ENCODE measurements at places on chromosomes 2 and 18.

GRCh38 chr18:79523736-79524180 lies 128.0 kb downstream of the NFATC1 start:
- peak overlapping the region; percentile 97 for H3K27ac ChIP-seq
- no peaks in the 10 kb centered on the region for H3K27me3 ChIP-seq
- peak overlapping the region; percentile 76 for H3K4me3 ChIP-seq
- H3K4me1 ChIP-seq = peaks cover 55% of the 10 kb centered on the region
- H3K36me3 ChIP-seq = peaks cover 62% of the 10 kb centered on the region

DNA sequence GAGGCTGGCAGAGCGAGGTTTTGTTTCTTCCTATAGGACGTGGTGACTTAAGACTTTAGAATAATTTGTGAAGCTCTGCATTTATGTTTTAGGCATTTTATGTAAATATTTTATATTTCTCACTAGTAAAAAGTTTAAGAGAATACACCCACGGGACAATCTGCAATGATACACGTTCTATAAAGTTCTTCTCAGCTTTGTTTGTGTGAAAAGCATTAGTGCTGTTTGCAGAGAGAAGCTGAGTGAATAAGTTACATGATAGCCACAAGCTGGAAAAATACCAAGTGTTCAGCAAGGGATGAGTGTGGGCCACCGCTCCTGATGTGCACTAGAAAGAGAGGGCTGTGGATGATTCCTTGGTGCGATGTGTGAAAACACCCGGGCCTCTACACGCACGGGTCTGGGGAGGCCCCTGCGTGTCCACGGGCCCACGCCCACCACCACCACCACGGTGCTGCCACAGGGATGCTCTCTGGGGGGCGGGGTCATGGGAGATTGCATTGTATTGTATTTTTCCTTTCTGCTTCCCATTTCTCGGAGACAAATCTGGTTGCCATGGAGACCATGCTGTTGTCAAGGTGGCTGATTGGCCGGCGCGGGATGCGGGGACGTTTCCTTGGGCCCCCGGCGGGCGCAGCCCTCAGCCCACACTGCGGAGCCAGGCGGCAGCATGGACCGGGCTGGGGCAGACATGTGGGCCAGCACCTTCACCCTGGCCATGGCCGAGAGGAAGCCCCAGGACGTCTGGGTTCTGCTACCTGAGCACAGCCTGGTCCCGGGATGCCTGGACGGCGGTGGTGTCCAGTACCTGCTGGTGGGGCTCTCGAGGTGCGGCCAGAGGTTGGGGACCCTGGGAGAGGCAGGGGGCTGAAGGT lies at the start of gene RTP5:
RTP5 (plus strand) TSS at position 643 of the 875 bp plus-strand sequence; CDS start at position 671, 28 bp downstream.
- peaks cover 57% of the 10 kb centered on the region for H3K27me3 ChIP-seq
- H3K36me3 ChIP-seq = peaks cover 7% of the 10 kb centered on the region
- H3K27ac ChIP-seq = no peak within 1 kb of the TSS

- no peak for DNase-seq
- no peak overlapping the region for H3K4me3 ChIP-seq
- no peaks in the 10 kb centered on the region for H3K4me1 ChIP-seq
Measured at GRCh38 chr18:66630831-66631230, 26.9 kb upstream of the CDH19 start.

- no peaks in the 10 kb centered on the region for H3K36me3 ChIP-seq
- H3K27ac ChIP-seq = no peak overlapping the region
- no peak for DNase-seq
- H3K4me1 ChIP-seq = no peaks in the 10 kb centered on the region
- H3K4me3 ChIP-seq = no peak overlapping the region
- H3K27me3 ChIP-seq = no peaks in the 10 kb centered on the region
Measured at GRCh38 chr2:191530618-191531017, 147.3 kb upstream of the NABP1 start.

DNA sequence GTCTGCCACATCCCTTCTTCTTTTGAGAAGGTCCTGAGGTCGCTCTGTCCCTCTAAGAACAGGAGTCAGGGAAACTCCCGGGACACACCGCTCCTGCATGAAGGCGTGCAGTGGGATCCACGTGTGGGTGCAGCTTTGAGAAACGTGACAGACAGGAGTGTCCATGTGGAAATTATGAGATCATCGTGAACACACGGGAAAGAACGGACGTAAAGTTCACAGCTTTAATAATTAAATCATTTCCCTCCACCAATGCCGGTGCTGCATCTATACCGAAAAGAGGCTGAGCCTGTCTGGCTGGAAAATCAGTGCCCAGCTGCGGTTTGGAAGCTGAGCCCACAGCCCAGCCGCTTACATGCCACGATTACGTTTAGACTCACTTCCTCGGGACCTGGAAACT lies 372.4 kb upstream of the SALL3 start:
- H3K27ac ChIP-seq = no peak overlapping the region
- no peaks in the 10 kb centered on the region for H3K27me3 ChIP-seq
- H3K36me3 ChIP-seq = no peaks in the 10 kb centered on the region
- no peak overlapping the region for H3K4me3 ChIP-seq
- DNase-seq = no peak

DNA sequence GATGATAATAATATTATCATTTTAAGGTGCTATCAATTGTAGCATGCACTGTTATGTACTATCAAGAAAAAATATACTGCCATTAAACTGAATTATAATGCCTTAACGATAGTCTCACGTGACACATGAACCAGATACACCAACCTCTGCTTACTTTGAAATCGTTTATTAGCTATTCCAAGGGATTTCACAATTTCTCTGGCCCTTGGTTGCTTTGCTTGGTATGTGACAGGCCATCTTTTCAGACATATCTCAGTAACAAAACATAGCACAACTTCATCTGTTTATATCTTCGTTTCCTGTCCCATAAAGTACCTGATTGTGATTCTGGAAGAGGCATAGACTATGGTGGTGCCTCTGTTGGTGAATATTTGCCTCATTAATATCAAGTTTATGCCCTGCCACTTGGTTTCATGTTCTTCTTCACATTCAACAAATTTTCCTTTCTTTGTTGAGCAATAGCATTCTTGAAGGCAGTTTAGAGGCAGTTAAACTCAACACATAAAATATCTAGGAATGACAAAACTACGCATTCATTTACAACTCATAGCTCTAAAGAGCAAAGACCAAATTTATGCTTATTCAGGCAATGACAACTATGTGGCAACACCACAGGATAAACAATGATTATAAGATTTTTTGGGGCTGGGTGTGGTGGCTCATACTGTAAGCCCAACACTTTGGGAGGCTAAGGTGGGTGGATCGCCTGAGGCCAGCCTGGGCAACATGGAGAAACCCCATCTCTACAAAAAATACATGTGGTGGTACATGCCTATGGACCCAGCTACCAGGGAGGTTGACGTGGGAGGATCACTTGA lies 84.3 kb downstream of the MCFD2 start:
- H3K27me3 ChIP-seq = peaks cover 7% of the 10 kb centered on the region
- peaks cover 2% of the 10 kb centered on the region for H3K36me3 ChIP-seq
- no peak for DNase-seq

DNA sequence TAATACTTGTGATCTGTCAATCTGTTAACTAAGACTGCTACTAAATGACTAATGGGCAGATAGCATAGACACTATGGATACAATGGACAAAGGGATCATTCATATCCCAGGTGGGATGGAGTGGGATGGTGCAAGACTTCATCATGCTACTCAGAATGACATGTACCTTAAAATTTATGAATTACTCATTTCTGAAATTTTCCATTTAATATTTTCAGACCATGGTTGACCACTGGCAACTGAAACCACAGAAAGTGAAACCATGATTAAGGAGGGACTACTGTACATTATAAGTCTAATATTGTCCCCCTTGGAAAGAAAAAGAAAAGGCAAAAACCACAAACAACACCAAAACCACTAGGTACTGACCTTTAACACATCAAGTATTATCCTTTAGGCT lies 247.0 kb upstream of the SYT4 start:
- no peak overlapping the region for H3K27ac ChIP-seq
- no peaks in the 10 kb centered on the region for H3K4me1 ChIP-seq
- H3K36me3 ChIP-seq = no peaks in the 10 kb centered on the region
- no peak for DNase-seq

GRCh38 chr2:74648009-74648443 lies at the start of gene M1AP:
Gene M1AP, minus strand, starts transcription at chr2:74648330. Its CDS starts 8,055 bp downstream, at chr2:74640275.
- DNase-seq = no peak
- peaks cover 30% of the 10 kb centered on the region for H3K27me3 ChIP-seq
- no peak within 1 kb of the TSS for H3K27ac ChIP-seq

GRCh38 chr2:198762441-198762840 lies 695.3 kb downstream of the SATB2 start:
- no peaks in the 10 kb centered on the region for H3K36me3 ChIP-seq
- no peaks in the 10 kb centered on the region for H3K27me3 ChIP-seq
- no peak overlapping the region for H3K4me3 ChIP-seq
- DNase-seq = no peak

GRCh38 chr2:226994775-226995174 lies 158.9 kb downstream of the RHBDD1 start:
- H3K27me3 ChIP-seq = no peaks in the 10 kb centered on the region
- peaks cover 21% of the 10 kb centered on the region for H3K36me3 ChIP-seq
- no peak overlapping the region for H3K4me3 ChIP-seq
- peaks cover 12% of the 10 kb centered on the region for H3K4me1 ChIP-seq
- no peak for DNase-seq

- no peak for DNase-seq
- H3K4me3 ChIP-seq = no peak overlapping the region
- peaks cover 13% of the 10 kb centered on the region for H3K36me3 ChIP-seq
- H3K27ac ChIP-seq = no peak overlapping the region
- H3K4me1 ChIP-seq = no peaks in the 10 kb centered on the region
- H3K27me3 ChIP-seq = no peaks in the 10 kb centered on the region
Measured at GRCh38 chr2:46075848-46076247, 221.4 kb upstream of the EPAS1 start.

- H3K4me3 ChIP-seq = peak overlapping the region; percentile 79
- H3K36me3 ChIP-seq = peaks cover 19% of the 10 kb centered on the region
- peaks cover 91% of the 10 kb centered on the region for H3K4me1 ChIP-seq
Measured at GRCh38 chr2:54568876-54569321, 112.8 kb downstream of the SPTBN1 start.

DNA sequence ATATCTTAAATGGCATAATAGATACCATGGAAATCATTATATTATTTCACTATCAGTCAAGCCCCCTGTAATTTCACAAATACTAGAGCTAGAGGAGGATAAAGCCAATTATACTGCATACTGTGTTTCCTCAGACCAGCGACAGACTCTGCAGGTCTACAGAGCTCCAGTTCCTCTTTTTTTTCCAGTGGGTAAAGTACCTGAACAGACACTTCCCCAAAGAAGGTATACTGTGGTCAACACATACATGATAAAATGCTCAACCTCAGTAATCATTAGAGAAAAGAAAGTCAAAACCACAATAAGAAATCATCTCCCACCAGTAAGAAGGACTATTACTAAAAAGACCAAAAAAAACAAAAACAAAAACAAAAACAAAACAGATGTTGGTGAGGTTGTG lies 44.6 kb downstream of the SCN7A start:
- H3K4me3 ChIP-seq = no peak overlapping the region
- no peak for DNase-seq
- no peak overlapping the region for H3K27ac ChIP-seq
- H3K36me3 ChIP-seq = no peaks in the 10 kb centered on the region
- H3K27me3 ChIP-seq = peaks cover 5% of the 10 kb centered on the region

DNA sequence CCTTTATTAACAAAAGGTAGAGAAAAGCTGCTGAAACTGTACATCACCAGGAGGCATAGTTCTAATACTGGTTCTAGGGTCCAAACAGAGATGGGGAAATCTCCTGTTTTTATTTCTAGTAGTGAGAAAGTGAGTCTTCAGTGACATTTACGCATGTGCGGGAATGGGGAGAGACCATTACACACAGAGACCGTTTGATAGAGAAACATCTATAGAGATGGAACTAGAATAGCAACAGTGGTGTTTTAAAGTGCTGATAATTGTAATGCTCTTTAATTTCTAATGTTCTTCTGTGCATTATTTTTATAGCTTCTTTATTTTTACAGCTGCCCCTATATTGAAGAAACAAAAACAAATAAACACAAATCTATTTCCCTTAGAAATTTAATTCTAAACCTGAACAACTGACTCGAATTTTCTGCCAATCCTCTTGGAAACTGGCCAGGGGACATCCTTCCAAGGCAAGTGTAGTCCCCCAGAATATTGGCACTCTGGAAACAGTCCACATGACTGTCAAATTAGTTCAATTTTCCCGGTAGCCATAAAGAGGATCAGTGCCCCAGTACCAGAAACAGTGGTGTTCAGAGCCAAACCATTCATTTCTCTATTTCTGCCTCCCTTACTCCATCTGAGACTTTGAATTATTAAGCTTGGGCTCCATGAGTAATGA lies 260.9 kb downstream of the ICOS start:
- H3K27ac ChIP-seq = no peak overlapping the region
- no peaks in the 10 kb centered on the region for H3K4me1 ChIP-seq
- H3K27me3 ChIP-seq = peaks cover 12% of the 10 kb centered on the region
- DNase-seq = no peak
- no peaks in the 10 kb centered on the region for H3K36me3 ChIP-seq
- no peak overlapping the region for H3K4me3 ChIP-seq

DNA sequence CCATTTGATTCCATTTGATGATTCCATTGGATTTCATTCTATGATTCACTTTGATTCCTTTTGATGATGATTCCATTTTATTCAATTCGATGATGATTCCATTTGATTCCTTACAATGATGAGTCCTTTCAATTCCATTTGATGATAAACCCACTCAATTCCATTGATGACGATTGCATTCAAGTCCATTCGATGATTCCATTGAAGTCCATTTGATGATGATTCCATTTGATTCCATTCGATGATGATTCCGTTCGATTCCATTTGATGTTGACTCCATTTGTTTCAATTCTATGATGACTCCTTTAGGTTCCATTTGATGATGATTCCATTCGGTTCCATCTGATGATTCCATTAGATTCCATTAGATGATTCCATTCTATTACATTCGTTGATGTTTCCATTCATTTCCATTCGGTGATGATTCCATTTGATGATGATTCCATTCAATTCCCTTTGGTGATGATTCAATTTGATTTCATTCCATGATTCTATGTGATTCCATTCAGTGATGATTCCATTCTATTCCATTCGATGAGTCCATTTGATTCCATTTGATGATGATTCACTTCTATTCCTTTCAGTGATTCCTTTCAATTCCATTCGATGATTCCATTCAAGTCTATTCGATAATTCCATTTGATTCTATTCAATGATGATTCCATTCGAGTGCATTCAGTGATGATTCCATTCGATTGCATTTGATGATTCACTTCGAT lies 1106.0 kb downstream of the RPIA start:
- no peak overlapping the region for H3K27ac ChIP-seq
- no peaks in the 10 kb centered on the region for H3K4me1 ChIP-seq

DNA sequence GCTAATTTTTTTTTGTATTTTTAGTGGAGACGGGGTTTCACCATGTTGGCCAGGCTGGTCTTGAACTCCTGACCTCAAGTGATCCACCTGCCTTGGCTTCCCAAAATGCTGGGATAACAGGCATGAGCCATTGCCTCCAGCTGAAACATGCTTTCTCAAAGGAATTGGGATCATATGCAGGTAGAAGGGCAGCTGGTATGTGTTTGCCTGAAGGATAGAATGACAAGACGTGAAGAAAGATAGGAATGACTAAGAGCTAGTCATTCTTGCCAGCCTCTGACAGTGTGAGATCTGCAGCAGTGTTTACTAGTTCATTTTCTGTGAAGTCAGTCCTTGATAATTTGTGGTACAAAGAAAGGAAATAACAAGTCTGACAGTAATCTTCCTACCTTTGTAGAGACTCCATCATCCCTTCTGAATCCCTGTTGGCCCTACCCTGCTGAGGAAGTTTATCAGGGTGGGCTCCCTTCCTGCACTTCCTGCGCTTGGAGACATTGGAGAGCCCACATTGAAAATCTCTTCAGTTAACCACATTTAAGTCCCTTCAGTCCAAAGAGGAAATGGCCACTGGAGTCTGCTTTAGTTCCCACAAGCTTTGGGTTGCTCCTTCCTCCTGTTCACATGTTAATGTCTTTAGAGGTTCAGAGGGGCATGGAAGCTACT lies 14.7 kb downstream of the CFLAR start:
- peaks cover 45% of the 10 kb centered on the region for H3K4me1 ChIP-seq
- no peak for DNase-seq
- H3K4me3 ChIP-seq = peak overlapping the region; percentile 88
- H3K27ac ChIP-seq = peak overlapping the region; percentile 86
